ENCODE measurements at places on chromosomes 16 and 17. TPM values are rescaled to one million over a fixed set of nuclear protein-coding genes. Genes with fewer than 3 reads are reported as not detected.

GRCh38 chr16:75222271-75222783 lies 3.5 kb downstream of the CTRB1 start:
- DNase-seq, result peak; percentile 55

GRCh38 chr17:17217995-17218394 lies 11.9 kb upstream of the PLD6 start:
- no peak for DNase-seq

- peak; percentile 74 for DNase-seq
Observed at GRCh38 chr16:2841606-2842339, 11.7 kb downstream of the ZG16B start.

Gene RHBDL3
- total RNA-seq, result 0.25 TPM

Gene PPP1R27
- not detected for total RNA-seq

DNA sequence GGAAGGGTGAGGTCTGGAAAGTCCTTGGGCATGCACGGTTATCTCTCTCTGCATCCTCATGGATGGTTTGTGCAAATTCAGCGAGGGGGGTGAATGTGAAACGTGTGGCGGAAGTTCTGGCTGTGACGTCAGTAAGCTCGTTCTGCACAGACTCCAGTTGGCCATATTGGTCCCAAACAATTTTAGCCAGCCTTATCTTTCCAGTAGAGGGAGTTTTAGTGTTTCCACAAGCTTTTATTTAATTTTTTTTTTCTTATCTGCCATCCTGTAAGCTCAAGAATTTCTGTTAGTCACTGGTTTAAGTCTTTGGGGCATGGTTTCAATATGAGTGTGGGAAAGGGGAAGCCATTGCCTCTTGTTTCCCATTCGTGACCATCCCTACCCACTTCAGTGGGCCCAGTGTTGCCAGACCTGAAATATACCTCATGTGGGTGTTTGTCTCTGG lies 39.0 kb downstream of the HLF start:
- DNase-seq, result no peak

GRCh38 chr17:37713028-37713431 lies 31.8 kb downstream of the HNF1B start:
- no peak for DNase-seq

GRCh38 chr17:79690988-79691836 lies 39.5 kb upstream of the ENPP7 start:
- DNase-seq, result no peak

- DNase-seq, result no peak
Observed at GRCh38 chr17:61492759-61493526, 40.7 kb downstream of the TBX4 start.

Gene RAB11FIP4
- 25.2 TPM for total RNA-seq

DNA sequence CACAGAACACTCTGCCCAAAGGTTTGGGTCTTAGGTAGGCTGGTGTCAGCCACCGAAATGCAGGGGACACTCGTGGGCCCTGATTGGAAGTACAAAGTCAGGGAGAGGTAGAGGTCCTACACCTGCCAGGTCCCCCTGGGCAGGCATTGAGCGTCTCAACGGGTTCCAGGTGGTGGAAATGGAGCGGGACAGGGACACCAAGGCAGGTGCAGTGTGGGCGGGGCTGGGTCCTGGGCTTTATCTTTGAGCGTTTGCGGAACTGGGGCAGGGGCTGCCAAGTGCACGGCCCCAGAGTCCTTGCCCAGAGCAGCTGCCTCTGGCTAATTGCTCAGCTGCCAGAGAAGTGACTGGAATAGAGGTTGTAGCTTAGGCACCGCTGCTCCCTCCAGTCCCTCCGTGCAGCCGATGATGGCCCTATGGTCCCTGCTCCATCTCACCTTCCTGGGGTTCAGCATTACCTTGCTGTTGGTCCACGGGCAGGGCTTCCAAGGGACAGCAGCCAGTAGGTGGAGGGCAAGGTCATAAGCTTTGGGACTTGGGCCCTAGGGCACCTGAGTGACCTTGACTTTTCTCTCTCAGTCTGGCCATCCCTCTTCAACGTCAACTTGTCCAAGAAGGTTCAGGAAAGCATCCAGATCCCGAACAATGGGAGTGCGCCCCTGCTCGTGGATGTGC lies at the start of gene ZACN:
TSS of gene ZACN (plus strand) at position 323 of the 675 bp plus-strand sequence. CDS start at position 406, 83 bp downstream.
- DNase-seq, result no peak

Gene PRSS8
- total RNA-seq, result not detected

Gene CDH8
- 1.4 TPM for total RNA-seq

Gene GSDMA
- total RNA-seq, result 0.54 TPM

DNA sequence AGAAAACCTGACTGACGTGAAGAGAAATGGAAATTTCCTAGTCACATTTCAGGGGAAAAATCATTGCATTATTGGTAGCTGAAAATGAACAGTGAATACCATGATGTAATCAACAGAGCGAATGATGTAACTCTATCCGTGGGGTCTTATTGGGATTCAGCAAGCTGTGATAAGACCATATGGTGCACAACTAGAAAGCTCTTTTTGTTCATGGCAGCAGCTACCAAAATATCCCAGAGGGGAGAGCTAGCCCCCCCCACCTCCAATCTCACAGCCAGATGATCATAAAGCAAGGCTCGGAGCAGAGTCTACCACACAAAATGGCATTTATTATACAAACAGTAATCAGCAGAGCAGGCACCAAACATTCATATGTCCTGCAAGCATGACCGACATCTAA lies 22.2 kb upstream of the DNAH17 start:
- DNase-seq, result peak; percentile 4

Gene SKAP1
- total RNA-seq, result 26.5 TPM

Gene SULT1A4
- total RNA-seq, result 35.3 TPM

Gene LRRC75A
- total RNA-seq, result 16.6 TPM

GRCh38 chr16:275041-275641 lies 603 bp downstream of the RGS11 start:
- DNase-seq, result no peak

Gene C17orf113
- 0.85 TPM for total RNA-seq

DNA sequence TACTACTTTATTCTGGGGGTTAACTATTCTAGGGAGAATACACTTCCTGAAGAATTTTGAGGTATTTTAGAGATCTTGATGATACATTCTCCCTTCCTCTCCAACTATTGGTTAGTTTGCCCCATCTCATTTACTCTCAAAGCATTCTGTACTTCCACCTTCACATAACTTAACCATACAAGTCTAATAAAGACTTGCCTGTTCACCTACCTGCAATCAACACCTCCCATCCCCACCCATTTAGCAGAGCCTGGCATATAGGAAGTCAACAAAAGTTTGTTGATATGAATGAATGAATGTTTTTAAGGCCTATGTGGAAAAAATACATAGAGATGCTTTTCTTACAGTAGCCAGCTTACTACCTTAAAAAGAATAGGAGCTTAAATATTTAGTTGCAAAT lies 50.8 kb downstream of the MYO1D start:
- DNase-seq, result no peak

DNA sequence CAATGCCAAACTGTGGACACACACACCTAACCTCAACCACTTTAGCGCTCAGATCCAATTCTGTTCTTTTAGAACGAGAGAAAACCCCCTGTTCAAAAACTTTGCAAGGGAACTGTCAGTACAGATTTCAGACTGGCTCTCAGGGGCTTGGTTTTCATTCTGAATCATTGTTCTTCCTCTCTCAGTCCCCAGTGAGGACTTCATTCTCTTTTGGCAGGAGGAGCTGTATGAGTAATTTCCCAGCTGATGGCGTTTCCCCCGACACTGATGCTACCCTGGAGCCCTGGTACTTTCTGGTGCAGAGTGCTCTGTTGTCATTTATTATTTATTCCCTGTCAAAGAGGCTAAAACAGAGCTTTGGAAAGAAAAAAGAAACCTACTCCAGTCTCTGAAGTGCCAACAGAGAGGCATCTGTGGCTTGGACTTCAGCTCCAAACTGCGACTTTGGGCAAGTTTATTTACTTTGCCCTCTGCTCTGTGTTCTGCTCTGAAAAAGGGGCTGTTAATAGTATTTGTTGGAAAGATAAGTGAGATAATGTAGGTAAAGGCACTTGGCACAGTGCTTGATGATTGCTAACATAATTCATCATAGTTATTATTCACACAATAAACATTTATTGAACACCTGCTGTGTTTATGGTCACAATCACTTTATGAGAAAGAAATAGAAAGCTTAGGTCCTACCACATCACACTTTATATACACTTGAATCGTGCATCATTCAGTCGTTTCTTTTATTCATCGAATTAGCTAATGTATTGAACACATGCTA lies 28.3 kb downstream of the ETV4 start:
- no peak for DNase-seq

DNA sequence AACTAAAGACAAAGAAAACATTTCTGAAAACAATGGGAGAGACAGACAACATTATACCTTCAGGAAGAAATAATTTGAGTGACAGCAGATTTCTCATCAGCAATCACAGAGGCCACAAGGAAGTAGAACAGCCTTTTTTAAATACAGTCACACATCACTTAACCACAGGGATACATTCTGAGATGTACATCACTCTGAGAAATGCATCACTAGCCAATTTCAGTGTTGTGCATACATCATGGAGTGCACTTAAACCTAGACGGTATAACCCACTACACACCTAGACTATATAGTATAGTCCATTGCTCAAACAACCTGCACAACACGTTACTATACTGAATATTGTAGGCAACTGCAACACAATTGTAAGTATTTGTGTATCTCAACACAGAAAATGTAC lies 24.9 kb upstream of the ALOX12 start:
- DNase-seq, result no peak

Gene ACSM2A
- not detected for total RNA-seq

GRCh38 chr16:24217461-24217860 lies 38.7 kb upstream of the CACNG3 start:
- DNase-seq, result no peak

Measured in spleen (tissue), 13 donors.